ENCODE measurements at places on chromosomes 12 and 14.

- DNase-seq: no peak
Measured at GRCh38 chr12:62211510-62211909, 48.7 kb upstream of the USP15 start.

DNA sequence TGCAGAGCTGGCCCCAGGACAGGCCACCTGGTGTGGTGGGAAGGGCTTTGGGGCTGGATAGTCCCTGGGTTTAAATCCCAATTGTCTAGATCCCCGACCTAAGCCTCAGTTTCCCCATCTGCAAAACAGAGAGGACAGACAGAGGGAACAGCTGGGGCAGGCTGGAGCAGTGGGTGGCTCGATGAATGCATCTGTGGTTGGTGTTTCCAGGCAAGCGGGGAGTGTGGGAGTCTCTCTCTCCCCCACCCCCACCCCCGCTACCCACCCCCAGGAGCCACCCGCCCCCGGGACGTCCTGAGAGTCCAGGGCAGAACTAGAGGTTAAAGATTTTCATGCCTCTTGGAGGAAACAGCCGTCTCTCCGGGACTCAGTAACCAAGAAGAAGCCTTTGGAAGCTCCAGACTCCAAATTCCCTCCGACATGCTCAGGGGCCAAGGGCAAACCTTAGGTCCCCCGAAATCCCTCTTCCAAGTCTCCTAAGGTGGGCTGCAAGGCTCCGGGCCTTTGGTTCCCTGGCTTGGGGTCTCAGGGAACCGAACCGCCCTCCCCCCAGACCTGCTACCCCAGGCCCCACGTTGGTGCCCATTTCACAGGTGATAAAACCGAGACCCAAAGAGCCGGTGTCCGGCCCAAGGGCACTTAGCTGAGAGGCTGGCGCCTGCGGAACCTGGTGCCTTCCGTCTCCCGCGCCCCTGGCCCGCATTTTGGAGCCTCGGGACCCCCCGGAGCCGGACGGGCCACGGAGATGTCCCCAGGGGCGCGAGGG lies 474 bp downstream of the TRPV4 start:
- DNase-seq: no peak

DNA sequence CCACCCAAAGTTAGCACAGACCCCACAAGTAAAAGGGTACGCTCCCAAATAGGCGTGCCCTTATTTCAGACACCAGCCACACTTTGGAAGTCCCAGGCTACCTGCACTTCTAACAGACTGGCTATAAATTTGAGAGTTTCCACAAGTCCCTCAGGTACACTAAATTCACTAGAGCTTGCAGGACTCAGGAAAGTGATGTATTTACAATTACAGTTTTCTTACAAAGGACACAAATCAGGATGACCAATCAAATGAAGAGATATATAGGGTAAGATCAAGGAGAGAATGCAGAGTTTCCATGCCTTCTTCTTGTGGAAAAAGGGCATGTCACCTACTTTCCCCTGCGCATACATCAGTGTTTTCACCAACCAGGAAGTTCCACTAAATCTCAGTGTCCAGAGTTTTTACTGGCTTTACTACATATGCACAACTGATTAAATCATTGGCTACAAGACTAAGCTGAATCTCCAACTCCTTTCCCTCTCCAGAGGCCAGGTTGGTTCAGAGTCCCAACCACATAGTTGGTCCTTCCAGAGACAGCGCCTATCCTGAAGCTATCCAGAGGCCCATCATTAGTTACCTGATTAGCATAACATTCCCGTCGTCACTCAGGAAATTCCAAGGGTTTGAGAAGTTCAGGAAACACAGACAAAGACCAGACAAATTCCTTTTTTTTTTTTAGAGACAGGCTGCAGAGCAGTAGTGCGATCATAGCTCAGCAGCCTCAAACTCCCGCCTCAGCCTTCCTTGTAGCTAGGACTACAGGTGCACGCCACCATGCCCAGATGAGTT lies 84.2 kb downstream of the DENND5B start:
- DNase-seq: no peak

DNA sequence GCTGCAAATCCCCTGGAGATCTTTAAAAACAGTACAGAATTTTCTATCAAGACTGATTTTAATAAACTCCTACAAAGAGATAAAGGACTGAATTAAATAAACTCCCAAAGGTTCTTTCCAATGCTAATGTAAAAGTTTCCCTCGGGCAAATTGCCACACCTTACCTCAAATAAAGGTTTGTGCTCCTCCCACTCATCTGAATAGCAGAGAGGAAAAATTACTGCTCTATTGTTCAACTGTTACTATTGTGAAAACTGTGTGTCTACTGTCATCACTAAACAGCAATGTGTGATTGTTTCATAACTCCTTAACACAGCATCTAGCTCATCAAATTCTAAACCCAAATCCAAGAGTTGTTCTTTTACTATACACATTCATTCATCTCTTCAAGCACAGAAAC lies 3.2 kb downstream of the SPTLC2 start:
- no peak for DNase-seq

GRCh38 chr12:34215213-34215892 lies 193.1 kb downstream of the ALG10 start:
- no peak for DNase-seq

GRCh38 chr14:97446087-97446486 lies 648.9 kb downstream of the VRK1 start:
- DNase-seq: peak; percentile 22

- no peak for DNase-seq
Measured at GRCh38 chr12:50647479-50647878, 116.4 kb upstream of the ATF1 start.

GRCh38 chr12:66584673-66585072 lies 94.2 kb downstream of the GRIP1 start:
- DNase-seq: no peak

DNA sequence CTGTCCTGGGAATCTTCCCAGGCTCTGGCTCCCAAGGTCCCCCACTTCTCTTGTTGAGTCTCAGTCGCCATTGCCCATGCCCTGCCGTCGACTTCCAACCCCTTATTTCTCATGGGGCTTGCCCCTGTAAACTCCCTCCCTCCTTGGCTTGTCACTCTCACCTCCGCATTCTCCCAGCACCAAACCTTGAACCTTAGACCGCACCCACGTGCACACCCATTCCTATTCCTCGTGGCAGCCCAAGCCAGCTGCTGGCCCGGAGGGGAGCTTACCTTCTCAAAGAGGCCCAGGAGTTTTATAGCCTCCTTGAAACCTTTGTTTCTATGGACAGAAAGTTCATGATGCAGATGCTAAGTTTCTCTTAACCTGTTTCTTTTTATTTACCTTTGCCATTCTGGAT lies 4.6 kb downstream of the JDP2 start:
- no peak for DNase-seq

- DNase-seq: peak; percentile 60
Measured at GRCh38 chr14:78566026-78566858, 396.1 kb downstream of the NRXN3 start.
